Stimulated activated CD8-positive, alpha-beta memory T cell treated with anti-CD3 and anti-CD28 coated beads, Interleukin-2, amount 100 ng/mL, for 1 hour (primary cell): ENCODE measurements at places on chromosomes 1 and 21.

- DNase-seq, result no peak
Measured at GRCh38 chr1:212721388-212722247, 22.0 kb upstream of the BATF3 start.

- DNase-seq, result no peak
Measured at GRCh38 chr1:217138173-217138765, 415.0 kb upstream of the ESRRG start.

GRCh38 chr1:198156745-198157240, at the start of gene NEK7:
Gene NEK7, plus strand, starts transcription at chr1:198156998. Its CDS starts 75,583 bp downstream, at chr1:198232581.
- peak; percentile 31 for DNase-seq

GRCh38 chr1:47835409-47835808, 161.8 kb downstream of the TRABD2B start:
- DNase-seq, result no peak

DNA sequence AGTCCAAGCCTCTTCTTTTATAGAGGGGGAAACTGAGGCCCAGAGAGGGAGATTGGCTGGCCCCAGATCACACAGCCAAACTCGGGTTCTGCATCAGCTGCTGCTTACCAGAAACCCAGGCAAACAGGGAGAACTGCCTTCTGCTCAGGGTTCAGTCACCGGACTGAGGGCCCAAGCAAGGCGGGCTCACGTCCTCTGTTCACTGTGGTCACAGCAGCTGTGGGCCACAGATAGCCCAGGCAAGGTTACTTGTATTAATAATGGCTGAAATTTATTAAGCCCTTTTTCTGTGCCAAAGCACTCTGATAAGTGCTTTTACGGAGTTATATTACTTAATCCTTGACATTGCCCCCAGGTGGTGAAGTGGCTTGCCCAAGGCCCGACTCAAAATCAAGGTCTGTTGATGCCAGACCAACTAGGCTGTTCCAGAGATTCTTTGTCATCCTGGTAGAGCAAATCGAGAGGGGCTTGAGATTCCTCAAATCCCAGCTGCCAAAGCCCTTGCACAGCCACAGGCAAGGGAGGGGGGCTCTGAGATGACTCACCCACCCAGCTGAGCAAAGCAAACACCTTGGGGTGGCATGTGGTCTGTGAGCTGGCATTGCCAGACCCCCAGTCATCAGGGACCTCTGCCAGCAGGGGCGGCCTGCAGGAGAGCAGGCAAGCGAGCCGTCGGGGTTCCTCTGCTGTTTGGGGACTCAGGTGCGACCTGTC, 36.5 kb downstream of the EPHB2 start:
- DNase-seq, result no peak

DNA sequence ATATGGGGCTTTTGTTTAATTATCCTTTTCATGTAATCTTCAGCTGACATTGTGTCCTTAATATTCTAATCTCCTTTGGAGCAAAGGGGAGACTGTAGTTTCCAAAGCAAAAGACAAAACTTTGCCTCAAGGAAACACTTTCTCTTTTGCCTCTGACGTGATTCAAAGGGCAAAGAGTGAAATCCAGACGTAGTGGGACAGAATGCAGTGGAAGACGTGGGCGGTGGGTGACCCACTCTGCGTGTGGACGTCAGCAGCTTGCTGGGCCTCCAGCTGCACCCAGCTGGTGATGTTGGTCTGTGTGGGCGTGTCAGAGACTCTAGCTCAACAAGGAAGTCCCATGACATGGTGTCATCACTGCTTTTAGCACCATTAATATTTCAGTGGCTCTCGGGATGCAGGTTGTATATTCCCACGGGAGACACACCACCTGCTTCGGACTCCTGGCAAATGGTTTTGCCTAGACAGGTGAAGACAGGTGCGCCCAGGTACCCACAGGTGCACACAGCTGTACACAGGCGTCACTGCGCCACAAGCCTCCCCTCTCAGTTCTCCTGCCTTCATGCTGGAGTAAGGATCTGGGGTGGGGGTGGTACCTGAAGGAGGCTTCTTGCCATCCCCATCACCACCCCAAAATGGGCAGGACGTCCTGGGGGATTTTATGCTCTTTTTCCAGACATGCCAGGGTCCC, 292.1 kb upstream of the VAMP3 start:
- DNase-seq, result no peak

DNA sequence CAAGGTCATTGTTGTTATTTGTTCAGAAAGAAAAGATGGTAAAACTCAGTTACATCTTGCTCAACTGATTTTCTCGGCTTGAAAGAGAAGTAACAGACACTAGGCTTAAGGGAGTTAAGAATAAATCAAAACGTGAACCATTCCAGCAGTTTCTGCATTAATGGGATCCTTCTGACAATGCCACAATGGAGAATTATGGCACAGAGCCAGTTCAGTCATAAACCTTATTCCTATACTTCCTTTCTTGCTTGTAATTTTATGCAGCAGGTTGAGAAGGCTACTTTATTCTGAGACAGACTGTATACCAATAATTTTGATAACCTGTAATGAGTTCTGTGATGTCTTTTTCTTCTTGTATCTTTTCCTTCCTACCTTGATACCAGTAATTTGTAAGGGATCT, 167.0 kb downstream of the C1orf21 start:
- DNase-seq, result no peak
